CD4-positive, alpha-beta T cell treated with Interleukin-17A for 4 hours (primary cell): ENCODE measurements at places on chromosomes 3 and 15.

- DNase-seq, result peak; percentile 23
These were observed 619 bp upstream of the CMTM8 start for GRCh38 chr3:32237670-32238452.

DNA sequence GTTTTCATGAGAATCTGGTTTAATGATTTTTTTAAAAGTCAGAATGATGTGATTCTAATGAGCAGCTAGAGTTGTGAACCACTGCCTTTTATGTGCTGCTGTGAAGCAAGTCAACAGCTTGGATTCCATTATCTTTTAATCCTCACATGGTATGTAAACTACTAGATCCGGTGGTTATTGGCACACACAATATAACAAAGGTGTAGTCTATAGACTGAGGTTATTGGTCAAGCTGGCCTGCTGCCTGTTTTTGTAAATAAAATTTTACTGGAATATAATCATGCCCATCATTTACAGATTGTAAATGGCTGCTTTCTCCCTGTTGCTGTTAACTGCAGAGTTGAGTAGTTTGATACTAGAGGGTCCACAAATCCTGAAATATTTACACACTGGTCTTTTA, 103.1 kb downstream of the OTOL1 start:
- DNase-seq, result no peak

- DNase-seq, result no peak
These were observed 97.8 kb upstream of the AKAP13 start for GRCh38 chr15:85282504-85283115.

DNA sequence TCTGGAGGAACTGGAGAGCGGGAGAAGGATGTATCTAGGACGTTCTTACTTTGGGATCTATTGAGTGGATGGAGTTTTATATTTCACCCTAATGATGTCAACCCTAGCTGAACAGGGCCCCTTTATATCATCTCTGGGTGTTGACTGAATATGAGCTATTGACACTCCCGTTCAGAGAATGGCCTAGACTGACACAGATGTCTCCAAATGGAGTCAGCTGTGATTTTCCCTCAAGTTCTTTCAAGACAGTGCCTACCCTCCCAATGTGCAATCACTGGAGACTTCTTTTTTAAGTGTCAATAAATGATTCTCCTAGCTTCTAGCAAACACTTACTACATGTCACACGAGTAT, 63.8 kb downstream of the FRMD4B start:
- no peak for DNase-seq

DNA sequence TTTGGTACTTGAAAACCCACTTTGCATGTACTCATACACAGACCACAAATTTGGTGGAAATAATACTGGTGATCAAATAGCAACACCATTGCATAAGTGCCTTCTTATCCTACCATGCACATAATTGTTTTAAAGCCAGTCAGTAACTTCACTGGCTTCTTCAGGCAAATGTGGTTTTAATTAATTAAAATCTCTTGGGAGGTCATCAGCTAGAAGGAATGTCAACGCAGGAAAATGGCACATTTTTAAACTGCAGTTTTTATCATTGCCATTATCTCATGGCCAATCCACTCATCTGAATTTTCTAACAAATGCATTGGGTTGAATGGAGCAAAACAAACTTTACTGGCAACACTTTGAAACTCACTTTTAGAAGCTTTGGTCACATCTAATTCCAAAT, 105.7 kb upstream of the ZPLD1 start:
- no peak for DNase-seq

GRCh38 chr3:63774781-63775180, 44.3 kb upstream of the C3orf49 start:
- DNase-seq, result no peak

GRCh38 chr15:39460748-39461147, 120.1 kb upstream of the THBS1 start:
- DNase-seq, result no peak

DNA sequence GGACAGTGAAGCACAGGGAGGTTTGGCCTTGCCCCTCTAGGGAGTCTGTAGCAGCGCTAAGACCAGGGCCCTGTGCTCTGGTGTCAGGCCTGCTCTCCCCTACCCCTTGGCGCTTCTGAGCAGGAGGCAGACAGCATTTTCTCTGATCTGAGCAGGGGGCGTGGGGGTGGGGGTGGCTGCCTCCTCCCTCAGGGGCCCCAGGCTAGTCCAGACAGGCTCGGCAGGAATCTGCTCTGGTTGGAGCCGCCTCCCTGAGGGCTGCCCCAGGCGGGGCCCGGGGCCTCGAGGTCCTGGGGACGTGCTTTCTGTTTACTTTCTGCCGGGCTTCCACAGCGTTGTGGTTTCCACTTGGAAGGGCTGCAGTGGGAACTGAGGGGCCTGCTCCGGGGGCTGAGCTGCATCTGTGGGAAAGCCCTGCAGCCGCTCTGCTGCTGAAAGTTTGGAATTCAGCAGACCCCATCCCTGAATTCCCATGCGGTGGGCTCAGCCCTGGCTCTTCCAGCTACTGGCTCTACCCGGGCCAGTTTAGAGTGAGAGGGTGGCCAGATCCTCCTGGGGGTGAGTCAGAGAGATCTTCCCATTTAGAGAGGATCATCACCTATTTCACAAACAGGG, 105.4 kb downstream of the LINGO1 start:
- no peak for DNase-seq

DNA sequence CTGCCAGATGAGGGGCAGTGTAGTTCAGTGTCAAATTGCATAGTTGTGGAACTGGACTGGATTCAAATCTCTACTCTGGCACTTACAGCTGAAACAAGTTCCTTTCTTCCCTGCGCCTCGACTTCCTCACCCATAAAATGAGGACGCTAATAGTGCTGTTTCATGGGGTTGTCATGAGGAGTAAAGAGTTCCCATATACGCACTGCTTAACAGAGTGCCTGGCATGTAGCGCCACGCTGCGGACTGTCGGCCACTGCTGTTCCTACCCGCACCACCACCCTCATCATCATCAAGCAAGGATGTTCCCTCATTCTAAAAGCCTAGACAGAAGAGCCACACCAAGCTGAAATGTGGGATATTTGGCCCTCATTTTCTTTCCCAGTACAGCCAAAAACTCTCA, 91.9 kb downstream of the CHDH start:
- no peak for DNase-seq

DNA sequence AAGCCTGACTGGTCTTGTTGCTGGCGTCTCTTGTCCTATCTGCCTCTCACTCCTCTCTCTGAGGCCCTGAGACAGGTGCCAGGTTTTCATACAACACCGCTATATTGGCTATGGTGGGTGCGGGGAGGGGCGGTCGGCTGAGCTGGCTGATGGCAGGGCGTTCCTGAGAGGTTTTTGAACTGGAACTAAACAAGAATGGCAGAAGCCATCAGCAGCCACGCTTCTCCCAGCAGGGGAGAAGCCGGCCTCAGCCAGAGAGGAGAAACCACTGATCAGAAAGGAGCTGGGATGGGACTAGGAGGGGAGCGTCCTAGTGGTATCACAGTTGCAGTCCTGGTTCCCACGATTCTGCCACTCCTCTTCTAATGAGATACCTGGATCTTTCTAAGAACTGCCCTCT, 89.9 kb upstream of the PRR23E start:
- DNase-seq, result no peak

- DNase-seq, result no peak
These were observed 13.7 kb upstream of the SERPINI2 start for GRCh38 chr3:167487556-167487955.

DNA sequence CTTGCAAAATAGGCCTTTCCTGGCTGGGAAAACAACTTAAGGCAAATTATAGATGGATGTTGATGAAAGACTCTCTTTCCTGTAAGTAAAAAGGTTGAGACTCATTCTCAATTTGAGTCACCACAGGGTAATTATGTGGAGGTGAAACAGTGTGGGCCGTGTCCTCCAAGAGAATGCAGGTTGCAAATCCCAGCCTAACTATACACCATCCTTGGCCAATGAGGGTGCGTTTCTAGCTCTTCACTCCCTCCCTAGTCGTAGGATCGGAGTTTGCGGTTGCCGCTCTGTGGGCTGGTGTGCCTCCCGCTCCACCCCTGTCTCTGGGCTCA, 259.9 kb downstream of the PLCL2 start:
- no peak for DNase-seq

DNA sequence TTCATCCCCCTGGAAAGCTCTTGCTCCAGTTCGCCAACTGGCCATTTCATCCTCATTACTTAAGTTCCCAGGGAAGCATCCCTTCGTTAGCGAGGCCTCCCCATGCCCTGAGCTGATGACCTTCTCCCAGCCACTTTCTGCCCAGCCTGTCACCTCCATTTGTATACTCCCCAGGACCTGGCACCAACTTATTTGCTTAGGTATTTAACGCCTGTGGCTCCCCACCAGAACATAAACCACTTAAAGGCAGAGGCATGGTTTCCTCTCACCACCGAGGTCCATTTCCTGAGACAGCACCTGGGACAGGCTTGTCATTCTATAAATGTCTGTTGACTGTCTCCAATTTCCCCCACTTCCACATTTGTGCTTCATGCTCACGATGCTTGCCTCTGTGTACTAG, 189.0 kb downstream of the ZNF621 start:
- no peak for DNase-seq

DNA sequence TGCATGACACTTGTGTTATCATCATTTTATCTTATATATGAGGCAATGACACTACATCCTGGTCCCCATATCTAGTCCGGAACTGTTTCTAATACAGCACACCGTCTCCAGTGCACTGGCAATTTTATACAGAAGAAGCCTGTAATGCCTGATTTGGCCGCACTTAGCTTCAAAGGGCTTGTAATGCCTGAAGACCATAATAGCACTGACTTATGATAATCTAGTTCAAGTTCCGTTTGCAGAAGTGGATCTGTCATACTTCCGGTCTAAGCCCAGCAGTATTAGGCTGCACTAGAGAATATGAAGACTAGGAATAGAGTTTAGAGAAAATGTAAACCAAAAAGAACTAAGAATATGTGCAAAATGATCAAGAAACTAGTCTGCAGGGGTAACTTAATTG, 1.3 kb downstream of the BNIP2 start:
- peak; percentile 22 for DNase-seq
